ENCODE measurements at places on chromosomes 3 and 15.

DNA sequence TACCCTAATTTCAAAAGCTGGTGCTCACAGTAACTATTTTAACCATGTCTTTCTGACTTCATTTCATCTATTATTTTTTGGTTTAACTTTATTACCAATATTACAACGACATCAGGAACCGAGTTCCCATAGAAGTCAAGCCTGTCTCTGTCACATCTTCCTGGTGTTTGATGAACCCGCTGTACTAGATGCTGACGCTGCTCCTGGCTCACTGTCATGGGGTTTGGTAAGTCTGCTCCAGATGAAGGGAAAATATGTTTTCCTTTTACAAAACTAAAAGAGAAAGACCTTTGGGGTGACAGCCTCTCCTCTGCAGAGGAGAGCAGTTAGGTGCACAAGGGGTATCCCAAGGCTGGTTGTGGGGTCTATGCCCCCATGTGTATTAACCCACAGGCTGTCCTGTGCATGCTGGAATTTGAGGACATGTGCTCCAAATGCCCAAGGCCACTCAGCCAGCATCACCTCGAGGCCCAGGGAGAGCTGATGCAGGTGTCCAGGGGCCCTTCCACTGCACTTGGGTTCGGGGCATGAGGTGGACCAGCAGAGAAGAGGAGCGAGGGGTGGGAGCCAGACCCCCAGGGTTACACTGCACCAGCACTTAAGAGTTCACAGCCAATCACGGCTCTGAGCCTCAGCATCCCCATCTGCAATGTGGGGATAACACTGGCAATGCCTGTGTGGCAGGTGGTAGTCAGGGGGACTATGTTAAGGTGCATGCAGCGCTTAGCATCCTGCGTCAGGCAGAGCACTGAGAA, 62.2 kb downstream of the ATP10A start:
- no peak overlapping the region for H3K4me3 ChIP-seq
- no peaks in the 10 kb centered on the region for H3K36me3 ChIP-seq
- H3K4me1 ChIP-seq = no peaks in the 10 kb centered on the region

GRCh38 chr3:194268654-194269512, 82.2 kb downstream of the CPN2 start:
- no peak overlapping the region for H3K27ac ChIP-seq
- H3K27me3 ChIP-seq = no peaks in the 10 kb centered on the region
- peaks cover 9% of the 10 kb centered on the region for H3K4me1 ChIP-seq
- no peak for DNase-seq
- H3K4me3 ChIP-seq = no peak overlapping the region

GRCh38 chr3:63818282-63819150, 583 bp upstream of the C3orf49 start:
- H3K36me3 ChIP-seq = no peaks in the 10 kb centered on the region
- peak; percentile 54 for DNase-seq
- H3K27me3 ChIP-seq = no peaks in the 10 kb centered on the region
- H3K27ac ChIP-seq = no peak overlapping the region

DNA sequence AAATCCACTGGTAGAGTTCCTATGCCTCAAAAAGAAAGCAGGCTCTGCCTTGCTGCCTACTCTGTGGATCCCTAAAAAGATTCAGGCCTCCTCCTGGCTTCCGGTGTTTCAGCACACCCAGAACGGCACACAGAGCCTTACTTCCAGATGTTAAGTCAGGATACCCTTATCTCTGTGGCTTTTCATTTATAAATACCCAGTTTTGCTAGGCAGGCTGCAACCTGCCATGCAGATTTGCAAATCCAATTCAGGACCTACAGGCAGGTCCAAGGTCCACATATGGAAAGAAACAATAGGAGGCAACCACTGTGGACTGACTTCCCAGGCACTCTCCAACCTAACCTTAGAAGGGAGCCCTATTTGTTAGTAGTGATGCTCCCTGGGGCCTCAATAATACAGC, 30.7 kb downstream of the EFL1 start:
- no peak for DNase-seq
- 0 out of 2 replicates have a peak, but pooled peaks cover 3% of the 10 kb centered on the region for H3K36me3 ChIP-seq
- no peak overlapping the region for H3K4me3 ChIP-seq
- H3K27me3 ChIP-seq = no peaks in the 10 kb centered on the region
- H3K4me1 ChIP-seq = no peaks in the 10 kb centered on the region

DNA sequence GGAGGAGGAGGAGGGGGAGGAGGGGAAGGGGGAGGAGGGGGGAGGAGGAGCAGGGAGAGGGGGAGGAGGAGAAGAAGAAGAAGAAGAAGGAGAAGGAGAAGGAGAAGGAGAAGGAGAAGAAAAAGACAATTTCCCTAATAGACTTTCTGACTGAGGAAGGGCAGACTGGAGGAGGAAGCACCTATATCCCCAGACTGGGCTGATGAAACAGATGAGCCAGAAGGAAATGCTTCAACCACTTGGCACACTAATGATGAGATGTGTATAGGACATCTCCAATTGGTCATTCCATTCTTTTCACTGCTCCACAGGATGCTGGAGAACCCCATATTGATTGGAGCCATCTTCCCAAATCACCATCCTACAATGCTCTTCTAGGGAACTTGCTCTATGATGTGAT, 69.9 kb downstream of the LYZL4 start:
- H3K4me1 ChIP-seq = no peaks in the 10 kb centered on the region
- H3K36me3 ChIP-seq = no peaks in the 10 kb centered on the region
- no peak overlapping the region for H3K27ac ChIP-seq
- H3K4me3 ChIP-seq = no peak overlapping the region
- peak; percentile 20 for DNase-seq

- no peak overlapping the region for H3K27ac ChIP-seq
- H3K4me1 ChIP-seq = peaks cover 17% of the 10 kb centered on the region
- H3K4me3 ChIP-seq = no peak overlapping the region
- H3K36me3 ChIP-seq = no peaks in the 10 kb centered on the region
- DNase-seq = no peak
These were observed 100.1 kb upstream of the TPM1 start for GRCh38 chr15:62942428-62942827.

DNA sequence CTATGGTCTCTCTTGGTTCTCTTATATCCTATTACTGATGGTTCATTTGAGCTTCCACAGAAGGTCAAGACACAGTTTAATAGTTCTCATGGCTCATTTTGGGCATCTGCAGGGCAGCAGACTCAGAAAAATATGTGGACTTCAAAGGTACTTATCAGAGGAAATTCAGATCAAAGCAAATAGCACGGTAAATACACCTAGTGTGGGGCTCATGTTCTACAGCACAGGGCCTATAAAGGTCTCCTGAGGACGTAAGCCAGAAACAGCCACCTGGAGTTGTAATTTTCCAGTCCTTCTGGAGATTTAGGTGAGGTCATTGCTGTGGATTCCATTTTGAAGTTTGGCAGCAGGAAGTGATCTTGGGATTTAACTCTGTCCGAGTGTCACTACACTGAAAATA, 134.5 kb upstream of the SGO1 start:
- H3K36me3 ChIP-seq = no peaks in the 10 kb centered on the region
- no peak for DNase-seq

DNA sequence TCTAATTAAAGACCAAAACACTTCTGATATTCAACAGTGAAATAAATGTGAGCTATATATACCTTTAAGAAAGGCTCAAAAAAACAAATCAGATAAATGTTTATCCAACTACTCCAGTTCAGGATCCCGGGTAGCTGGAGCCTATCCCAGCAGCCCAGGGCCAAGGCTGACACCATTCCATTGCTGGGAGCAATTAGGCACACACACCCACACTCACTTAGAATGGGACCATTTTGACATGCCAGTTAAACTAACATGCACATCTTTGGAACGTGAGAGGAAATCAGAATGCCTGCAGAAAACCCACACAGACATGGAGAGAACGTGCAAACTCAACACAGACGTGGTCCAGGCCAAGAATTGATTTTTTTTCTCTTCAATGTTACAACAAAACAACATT, 30.0 kb upstream of the PLSCR4 start:
- peaks cover 10% of the 10 kb centered on the region for H3K4me1 ChIP-seq
- no peak overlapping the region for H3K4me3 ChIP-seq
- no peak for DNase-seq
- no peaks in the 10 kb centered on the region for H3K36me3 ChIP-seq
- H3K27ac ChIP-seq = no peak overlapping the region

DNA sequence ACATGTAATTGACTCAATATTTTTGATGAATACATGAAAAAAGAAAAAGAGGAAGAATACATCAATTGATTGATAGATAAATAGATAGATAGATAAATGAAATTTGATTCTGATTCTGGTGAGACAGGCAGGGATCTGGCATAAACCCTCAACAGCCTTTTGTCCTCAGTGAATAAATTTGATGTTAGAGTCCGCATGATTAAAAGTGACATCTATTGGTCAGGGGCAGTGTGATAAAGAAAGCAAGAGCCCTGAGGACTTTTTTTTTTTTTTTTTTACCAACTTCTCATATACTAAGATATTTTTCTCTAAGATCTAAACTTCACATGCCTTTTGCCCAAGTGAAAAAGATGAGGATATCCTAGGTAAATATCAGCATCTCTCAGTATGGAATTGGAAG, 216.4 kb downstream of the LRRC3B start:
- no peaks in the 10 kb centered on the region for H3K27me3 ChIP-seq
- DNase-seq = no peak
- no peak overlapping the region for H3K27ac ChIP-seq
- no peak overlapping the region for H3K4me3 ChIP-seq
- no peaks in the 10 kb centered on the region for H3K4me1 ChIP-seq
- H3K36me3 ChIP-seq = no peaks in the 10 kb centered on the region

DNA sequence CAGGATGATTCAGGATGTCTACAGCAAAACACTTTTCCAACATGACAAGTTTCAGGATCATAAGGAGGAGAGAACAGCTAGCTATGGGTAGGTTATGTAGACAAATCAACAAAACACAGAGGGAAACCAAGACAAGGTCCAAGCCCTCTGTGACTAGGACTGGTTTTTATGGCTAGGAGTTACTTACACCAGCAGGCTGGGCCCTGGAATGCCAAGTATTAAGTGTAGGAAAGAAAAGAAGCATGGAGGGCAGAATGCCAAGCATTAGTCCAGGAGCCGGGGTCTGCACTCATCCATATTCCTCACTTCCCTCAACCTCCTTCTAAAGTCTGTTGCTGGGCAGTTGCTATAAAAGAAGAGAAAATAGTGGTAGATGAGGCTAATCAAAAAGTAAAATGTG, 35.3 kb upstream of the PPP2R3A start:
- peaks cover 16% of the 10 kb centered on the region for H3K4me1 ChIP-seq
- no peak overlapping the region for H3K4me3 ChIP-seq
- H3K27ac ChIP-seq = no peak overlapping the region
- DNase-seq = no peak

DNA sequence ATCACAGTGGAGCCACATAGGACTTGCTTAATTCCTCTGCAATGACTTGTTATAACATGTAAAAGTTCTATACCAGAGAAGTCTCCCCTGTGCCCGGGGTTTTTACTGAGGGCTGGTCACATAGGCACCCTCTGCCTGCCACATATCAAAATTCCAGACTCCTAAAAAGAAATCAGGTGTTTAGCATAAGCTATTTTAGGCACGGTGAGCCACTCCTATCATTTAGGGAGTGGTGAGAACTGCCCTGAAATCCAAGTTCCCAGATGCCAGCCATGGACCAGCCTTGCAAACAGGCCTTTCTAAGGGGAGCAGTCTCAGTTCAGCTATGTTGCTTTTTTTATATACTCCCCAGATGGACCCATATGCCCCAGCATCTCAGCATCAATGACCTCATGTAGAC, 130.3 kb downstream of the THSD4 start:
- H3K27me3 ChIP-seq = no peaks in the 10 kb centered on the region
- no peak overlapping the region for H3K27ac ChIP-seq
- no peak for DNase-seq
- H3K36me3 ChIP-seq = peaks cover 31% of the 10 kb centered on the region

GRCh38 chr3:8996681-8997121, 33.4 kb upstream of the RAD18 start:
- no peak for DNase-seq
- H3K36me3 ChIP-seq = no peaks in the 10 kb centered on the region
- H3K27ac ChIP-seq = no peak overlapping the region
- no peaks in the 10 kb centered on the region for H3K4me1 ChIP-seq
- no peak overlapping the region for H3K4me3 ChIP-seq

- H3K4me1 ChIP-seq = no peaks in the 10 kb centered on the region
- H3K36me3 ChIP-seq = no peaks in the 10 kb centered on the region
These were observed 88.1 kb downstream of the MDFIC2 start for GRCh38 chr3:70224337-70224736.

GRCh38 chr15:83919319-83919830, 265.5 kb downstream of the ADAMTSL3 start:
- H3K36me3 ChIP-seq = no peaks in the 10 kb centered on the region
- H3K27me3 ChIP-seq = no peaks in the 10 kb centered on the region
- no peak overlapping the region for H3K27ac ChIP-seq
- DNase-seq = no peak
- H3K4me3 ChIP-seq = no peak overlapping the region

DNA sequence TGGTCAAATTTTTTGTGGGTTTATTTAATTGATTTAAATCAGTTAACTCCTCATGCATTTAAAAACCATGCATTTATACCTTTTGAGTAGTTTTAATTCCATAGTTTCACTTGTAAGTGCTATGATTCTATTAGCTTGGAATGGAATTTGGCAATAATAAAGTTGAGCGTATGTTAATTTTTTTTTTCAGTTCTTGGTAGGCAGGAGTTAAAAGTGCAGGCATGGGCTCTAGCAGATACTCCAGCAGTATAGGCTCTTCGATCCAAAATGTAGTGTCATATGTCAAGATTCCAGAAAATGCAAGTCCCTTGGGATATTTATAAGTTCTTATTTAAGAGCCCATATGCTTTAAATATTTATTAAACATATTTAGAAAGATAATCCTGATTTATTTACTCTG, 70.3 kb downstream of the LYSMD4 start:
- no peak for DNase-seq
- no peaks in the 10 kb centered on the region for H3K4me1 ChIP-seq
- H3K4me3 ChIP-seq = no peak overlapping the region
- H3K27ac ChIP-seq = no peak overlapping the region
- no peaks in the 10 kb centered on the region for H3K36me3 ChIP-seq

- no peaks in the 10 kb centered on the region for H3K27me3 ChIP-seq
- peak overlapping the region; percentile 87 for H3K27ac ChIP-seq
- H3K4me1 ChIP-seq = peaks cover 39% of the 10 kb centered on the region
- peaks cover 13% of the 10 kb centered on the region for H3K36me3 ChIP-seq
These were observed 32.3 kb downstream of the CMTM6 start for GRCh38 chr3:32470362-32470761.

DNA sequence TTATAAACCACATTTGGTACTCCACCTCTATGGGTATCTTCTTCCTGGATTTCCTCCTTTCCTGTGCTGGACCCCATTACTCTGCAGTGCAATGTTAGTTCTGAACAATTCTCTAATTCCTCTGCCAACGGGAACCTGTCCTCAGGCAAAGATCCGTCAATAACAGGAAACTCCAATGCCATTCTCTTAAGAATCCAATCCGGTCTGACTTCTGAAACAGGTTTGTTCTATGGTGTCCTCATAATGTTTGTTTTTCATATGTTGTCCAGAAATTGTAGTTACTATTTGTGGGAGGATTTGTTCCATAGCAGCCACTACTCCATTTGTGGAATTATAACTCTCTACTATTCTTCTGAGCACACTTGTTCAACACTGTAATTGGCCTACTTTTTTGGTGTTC, 112.7 kb downstream of the TBL1XR1 start:
- H3K36me3 ChIP-seq = no peaks in the 10 kb centered on the region
- no peaks in the 10 kb centered on the region for H3K4me1 ChIP-seq
- DNase-seq = no peak
- no peaks in the 10 kb centered on the region for H3K27me3 ChIP-seq

- H3K4me1 ChIP-seq = no peaks in the 10 kb centered on the region
- no peak overlapping the region for H3K27ac ChIP-seq
- H3K36me3 ChIP-seq = no peaks in the 10 kb centered on the region
- DNase-seq = no peak
- no peaks in the 10 kb centered on the region for H3K27me3 ChIP-seq
These were observed 223.8 kb downstream of the OPA1 start for GRCh38 chr3:193816656-193817311.

Measured in PC-3 (cell line).